ENCODE measurements at places on chromosomes 4 and X.

DNA sequence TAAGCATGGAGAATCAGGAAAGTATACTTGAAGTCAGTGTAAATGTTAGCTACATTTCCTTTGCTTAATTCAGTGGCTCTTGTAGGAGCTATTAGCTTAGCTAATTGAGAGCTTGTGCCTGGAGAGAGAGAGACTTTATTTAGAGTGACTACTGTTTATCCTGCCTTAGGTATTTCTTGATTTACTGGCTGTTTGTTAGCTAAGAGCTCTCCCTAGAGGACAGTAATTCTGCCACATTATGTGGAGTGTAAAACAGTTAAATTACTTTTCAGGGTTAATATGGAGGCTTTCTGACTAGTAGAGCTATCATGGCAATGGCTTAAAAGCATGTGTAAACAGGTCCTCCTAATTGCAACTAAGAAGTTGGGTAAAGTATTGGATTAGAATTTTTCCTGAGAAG is 306.5 kb upstream of the TECRL start:
- no peak for DNase-seq

DNA sequence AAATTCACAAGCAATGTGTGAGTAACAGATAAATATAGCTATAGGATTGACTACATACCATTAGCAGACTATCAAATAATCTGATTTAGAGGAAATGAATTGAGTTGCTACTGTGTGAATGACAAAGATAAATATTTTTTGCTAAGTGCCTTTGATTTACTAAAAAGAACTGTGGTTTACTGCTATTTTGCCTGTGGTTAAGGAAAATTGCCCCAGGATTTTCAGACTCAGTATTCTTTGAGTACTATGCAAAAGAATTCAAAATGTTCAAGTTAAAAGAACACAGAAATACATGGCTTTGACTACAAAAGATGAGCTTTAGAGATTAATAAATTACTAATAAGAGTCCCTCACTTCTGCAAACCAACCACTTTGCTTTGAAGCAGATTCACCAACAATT is 853.8 kb downstream of the ADGRL3 start:
- no peak for DNase-seq

GRCh38 chr4:131002132-131002531 is 1906.2 kb downstream of the C4orf33 start:
- no peak for DNase-seq

- DNase-seq = no peak
Observed at GRCh38 chr4:94126669-94127068, 81.0 kb upstream of the SMARCAD1 start.

- no peak for DNase-seq
Observed at GRCh38 chr4:54099748-54100574, at the start of gene GSX2. GSX2 (plus strand) TSS chr4:54100163; CDS start chr4:54100345, 182 bp downstream.

DNA sequence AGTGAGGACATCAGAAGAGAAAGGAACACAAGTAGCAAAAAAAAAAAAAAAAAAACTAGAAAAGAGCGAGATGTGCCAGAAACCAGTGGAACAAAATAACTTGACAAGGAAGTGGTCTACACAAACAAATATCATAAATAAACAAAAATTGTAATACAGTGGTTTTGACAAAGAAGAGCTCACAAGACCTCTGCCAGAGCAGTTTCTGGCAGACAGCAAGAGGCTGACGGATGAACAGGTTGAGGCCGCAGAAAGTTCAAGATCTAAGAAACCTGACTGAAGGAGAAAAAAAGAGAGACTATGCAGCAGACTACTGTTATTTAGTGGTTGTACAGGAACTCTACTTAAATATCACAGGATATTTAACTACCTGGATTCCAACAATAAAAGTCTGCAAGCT is 66.2 kb downstream of the MAB21L2 start:
- DNase-seq = no peak

DNA sequence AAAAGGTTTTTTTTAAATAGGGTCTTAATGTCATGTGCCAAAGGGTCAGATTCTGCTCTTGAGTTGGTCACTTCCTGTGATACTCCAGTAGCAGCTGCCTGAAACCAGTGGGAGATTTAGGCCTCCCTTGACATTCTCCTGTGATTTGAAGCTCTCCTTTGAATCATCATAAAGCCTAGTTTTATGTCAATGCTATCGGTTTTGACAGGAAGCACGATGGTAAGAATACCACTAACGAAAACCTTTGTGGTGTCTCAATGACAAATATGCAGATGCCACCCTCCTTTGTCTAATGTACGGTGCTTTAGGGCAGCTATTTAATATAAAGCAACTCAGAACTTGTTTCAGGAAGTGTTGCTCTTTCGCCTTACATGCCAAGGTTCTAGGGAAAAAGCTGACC is 44.2 kb downstream of the CCNI start:
- DNase-seq = no peak

GRCh38 chrX:35289952-35290351 is 347.4 kb downstream of the FAM47B start:
- no peak for DNase-seq

- DNase-seq = no peak
Observed at GRCh38 chr4:77922158-77923094, 59.8 kb downstream of the MRPL1 start.

GRCh38 chr4:147547314-147548056 is 66.6 kb downstream of the EDNRA start:
- DNase-seq = no peak

DNA sequence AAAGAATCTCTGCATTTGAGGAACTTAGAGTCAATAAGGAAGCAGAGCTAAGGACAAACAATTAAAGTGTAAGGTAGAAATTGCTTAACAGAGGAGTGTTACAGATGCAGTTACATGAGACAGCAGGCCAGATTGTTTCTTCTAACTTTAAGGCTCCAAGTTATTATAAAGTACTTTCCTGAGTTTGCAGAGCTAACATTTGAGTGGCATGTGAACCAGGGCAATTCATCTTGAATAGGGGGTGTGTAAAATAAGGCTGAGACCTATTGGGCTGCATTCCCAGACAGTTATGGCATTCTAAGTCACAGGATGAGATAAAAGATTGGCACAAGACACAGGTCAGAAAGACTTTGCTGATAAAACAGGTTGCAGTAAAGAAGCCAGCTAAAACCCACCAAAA is 7.6 kb upstream of the LNX1 start:
- no peak for DNase-seq

- no peak for DNase-seq
Observed at GRCh38 chr4:7322166-7322991, 112.4 kb downstream of the PSAPL1 start.

DNA sequence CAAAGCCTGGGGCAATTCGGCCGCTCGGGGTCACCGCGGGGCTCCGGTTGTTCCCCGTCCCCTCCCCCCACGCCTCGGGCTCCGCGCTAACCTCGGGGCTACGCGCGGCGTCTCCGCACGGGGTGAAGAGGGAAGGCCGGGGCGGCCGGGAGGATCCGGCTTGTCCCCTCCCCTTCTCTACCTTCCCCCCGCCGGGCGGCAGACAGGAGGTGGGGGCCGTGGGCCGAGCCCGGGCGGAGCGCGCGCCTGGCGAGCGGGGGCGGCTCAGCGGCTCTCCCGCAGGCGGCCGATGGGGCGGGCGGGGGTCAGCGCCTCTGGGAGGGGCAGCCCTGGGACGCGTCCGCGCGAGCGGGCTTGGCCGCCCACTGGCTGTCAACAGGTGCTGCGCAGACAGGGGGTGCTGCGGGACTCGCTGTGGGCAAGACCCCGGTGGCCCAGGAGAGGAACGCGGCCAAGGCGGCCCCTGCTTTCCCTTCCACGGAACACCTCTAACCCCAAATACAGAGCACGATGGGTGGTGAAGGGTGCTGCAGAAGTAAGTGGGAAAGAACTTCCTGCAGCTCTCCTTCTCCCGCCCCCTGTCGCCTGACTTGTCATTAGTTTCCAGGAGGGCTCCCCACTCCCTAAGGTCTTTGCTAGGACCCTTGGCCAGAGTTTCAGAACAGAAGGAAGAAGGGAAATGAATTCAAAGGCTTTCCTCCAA is at the start of gene PDGFC:
Gene PDGFC (minus strand): TSS at position 124 of the 703 bp plus-strand sequence. CDS start 896 bp downstream, outside the sequence.
- peak; percentile 66 for DNase-seq

GRCh38 chr4:19927381-19927780 is 324.3 kb upstream of the SLIT2 start:
- DNase-seq = no peak

- no peak for DNase-seq
Observed at GRCh38 chrX:97527725-97528124, 644.0 kb downstream of the RPA4 start.

- no peak for DNase-seq
Observed at GRCh38 chr4:147118528-147118927, 172.9 kb upstream of the TTC29 start.

DNA sequence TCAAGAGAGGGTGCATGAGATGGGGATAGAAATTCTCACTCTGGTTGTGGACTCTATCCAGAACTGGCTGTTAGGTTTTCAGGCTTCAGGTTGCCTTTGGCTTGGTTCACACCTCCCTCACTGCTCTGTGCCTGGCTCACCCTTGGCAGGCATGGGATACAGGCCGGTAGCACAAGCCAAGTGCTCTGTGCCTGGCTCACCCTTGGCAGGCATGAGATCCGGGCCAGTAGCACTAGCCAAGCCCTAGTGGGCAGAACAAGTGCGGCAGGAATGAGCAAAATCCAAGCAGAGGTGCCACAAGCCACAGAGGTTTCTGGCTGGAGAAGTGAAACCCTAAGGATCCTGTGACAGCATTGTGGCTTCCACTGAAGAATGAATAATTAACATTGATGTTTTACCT is 1642.3 kb downstream of the C4orf33 start:
- no peak for DNase-seq

- DNase-seq = no peak
Observed at GRCh38 chr4:102308032-102308799, 37.1 kb downstream of the SLC39A8 start.

- no peak for DNase-seq
Observed at GRCh38 chr4:20724915-20725314, 24.7 kb downstream of the PACRGL start.

DNA sequence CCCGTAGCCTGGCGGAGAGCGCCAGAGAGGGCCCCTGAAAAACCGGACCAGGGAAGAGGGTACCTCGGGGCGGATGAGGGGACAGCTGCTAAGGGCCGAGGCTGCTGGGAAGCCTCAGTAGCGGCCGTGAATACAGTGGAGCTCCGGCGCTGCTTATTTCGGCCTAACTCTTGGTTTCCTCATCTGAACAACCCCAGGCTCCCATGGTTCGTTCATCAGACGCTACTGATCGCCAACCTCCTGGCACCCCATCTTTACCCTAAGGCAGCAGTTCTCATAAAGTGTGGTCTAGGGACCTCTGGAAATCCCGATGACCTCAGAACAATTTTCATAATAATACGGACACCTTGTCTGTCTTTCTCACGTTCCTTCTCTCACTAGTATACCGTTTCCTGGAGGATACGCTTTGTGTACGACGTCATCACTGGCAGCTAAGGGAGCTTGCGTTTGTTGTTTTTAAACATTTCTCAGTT is 645 bp upstream of the RAB28 start:
- no peak for DNase-seq

DNA sequence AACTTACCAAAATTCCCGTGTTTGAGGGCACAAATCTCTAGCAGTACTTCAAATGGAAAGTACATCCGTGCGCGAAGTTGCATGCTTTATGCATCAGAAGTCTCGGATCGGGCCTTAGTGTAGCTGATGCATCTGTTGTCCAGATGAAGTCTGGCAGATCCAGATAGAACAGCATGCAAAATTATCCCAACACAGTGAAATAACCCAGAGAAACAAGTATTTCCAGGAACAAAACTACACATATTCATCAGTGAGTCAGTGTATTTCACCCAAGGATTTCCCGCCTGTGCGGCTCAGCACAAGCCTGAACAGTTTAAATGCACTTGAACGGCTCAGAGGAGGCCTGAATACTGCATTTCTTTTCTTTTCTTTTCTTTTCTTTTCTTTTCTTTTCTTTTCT is 27.4 kb upstream of the CLDN24 start:
- no peak for DNase-seq

- DNase-seq = no peak
Observed at GRCh38 chr4:109631532-109632108, 71.6 kb downstream of the MCUB start.

DNA sequence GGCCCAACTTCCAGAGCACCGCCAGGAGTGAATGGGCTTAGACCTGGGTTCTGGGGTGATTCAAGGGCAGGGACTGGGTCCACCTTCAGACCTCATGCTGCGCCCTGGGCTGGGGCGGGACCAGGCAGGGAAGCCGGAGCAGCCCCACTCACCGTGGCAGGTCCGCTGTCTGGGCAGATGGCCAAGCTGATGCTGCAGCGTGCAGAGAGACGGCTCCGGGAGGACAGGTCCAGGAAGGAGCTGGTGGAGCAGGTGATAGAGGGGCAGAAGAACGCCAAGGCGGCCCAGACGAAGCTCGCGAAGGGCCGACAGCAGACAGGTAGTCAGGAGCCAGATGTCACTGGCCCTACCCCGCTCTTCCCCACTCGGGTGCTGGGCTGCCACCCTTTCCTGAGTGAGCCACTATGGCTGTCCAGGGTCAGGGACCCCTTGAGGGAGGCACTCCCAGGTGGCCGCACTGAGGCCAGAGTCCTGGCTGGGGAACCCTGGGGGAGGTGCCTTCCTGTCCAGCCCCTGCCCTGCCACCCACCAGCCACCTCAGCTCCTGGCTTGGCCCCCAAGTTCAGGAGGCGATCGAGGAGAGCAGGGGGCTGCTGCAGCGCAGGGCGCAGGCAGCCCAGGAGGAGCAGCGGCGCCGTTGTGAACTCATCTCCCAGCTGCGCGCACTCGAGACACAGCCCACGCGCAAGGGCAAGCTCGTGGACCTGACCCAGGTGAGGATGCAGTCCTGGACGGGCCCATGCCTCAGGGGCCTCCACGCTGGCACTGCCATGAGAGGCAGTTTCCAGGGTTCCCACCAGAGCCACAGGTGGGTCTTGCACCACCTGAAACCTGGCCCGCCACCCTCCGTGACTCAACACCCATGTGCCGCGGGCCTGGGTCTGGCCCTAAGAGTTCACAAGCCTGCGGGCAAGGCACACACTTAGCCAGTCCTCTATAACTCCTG is 10.1 kb upstream of the RNF4 start:
- DNase-seq = no peak

GRCh38 chr4:127309369-127310102 is 323.2 kb upstream of the INTU start:
- no peak for DNase-seq

DNA sequence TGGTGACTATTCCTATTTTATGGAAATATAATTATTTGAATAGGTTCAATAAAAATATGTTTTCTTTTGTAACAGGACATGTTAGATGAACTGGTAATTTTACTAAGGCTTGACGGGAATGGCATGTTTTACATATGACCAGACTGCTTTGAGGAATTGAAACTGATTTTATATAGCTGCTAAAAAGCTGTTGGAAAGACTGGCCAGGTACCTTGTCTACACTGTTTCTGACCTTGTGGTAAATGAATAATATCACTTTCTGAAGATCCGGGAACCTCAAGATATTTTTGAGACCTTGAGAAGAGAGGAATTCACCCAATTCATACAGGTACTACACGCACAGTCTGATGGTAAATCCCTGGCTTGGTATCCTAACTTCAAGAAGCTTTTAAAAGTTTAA is 42.1 kb upstream of the USP46 start:
- no peak for DNase-seq

- no peak for DNase-seq
Observed at GRCh38 chr4:93299118-93299517, 529.4 kb upstream of the ATOH1 start.

GRCh38 chr4:6657242-6658208 is 17.0 kb downstream of the MRFAP1 start:
- no peak for DNase-seq

All from HTR-8/SVneo (cell line).